Temporal lobe (tissue), 4 donors: ENCODE measurements at places on chromosomes 12 and 14. TPM values are rescaled to one million over a fixed set of nuclear protein-coding genes. Genes with fewer than 3 reads are reported as not detected.

The TSPAN8 gene
- total RNA-seq = 0.25 TPM

The UBE2N gene
- total RNA-seq = 104 TPM

The GPR33 gene
- total RNA-seq = not detected

The FOXN4 gene
- total RNA-seq = 0.25 TPM

The ACRBP gene
- 0.25 TPM for total RNA-seq
